ENCODE measurements at places on chromosomes 6 and 20. TPM values are rescaled to one million over a fixed set of nuclear protein-coding genes. Genes with fewer than 3 reads are reported as not detected.

DNA sequence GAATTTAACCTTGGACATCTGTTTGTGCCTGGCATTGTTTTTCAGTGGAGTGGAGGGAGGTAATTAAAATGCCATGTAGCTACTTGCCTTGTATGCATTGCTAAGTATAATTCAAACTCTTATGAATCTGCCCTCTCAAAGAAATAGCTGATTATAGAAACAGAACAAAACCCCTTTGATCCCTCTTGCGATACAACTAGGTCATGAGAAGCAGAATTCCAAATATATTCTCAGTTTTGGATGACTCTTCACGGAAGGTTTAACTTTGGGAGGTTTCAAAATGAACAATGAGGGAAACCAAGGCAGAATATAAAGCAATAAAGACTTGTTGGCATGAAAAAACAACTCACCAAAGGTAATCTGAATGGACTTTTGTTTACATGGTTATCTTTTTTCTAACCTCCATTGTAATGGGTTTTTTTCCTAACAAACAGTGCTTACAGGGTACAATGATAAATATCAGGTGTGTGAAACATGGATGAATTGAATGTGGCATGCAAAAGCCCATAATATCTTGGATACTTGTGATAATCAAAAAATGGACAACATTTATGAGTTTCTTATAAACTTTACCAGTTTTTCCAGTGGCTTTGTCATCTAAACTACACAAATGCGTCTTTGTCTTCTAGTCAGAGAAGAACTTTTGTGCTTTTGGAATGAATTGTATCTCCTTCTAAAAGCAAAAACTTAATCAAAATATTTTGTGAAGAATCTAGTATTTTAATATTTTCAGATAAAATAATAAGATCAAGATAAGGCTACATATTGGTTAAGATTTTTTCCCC, 15.7 kb upstream of the HEY2 start:
- no peak for DNase-seq

Gene C6orf58
- total RNA-seq = not detected

DNA sequence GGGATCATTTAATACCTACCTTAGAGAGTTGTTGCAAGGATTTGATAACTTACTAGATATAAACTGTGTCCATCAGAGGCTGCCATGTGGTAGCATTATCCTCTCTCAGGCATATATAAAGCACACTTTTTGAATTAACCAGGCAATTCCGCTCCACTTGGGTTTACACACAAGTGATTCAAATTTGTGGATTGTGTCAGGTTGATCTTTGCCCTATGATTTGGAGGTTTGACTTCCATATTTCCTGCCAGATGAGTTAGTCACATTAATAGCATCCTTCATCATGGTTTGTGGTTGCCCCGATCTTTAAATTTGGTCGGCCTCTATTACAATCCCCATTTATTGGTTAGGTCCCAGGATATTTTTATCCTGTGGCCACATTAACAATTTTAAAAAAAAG, 44.8 kb upstream of the CTAGE9 start:
- no peak for DNase-seq

DNA sequence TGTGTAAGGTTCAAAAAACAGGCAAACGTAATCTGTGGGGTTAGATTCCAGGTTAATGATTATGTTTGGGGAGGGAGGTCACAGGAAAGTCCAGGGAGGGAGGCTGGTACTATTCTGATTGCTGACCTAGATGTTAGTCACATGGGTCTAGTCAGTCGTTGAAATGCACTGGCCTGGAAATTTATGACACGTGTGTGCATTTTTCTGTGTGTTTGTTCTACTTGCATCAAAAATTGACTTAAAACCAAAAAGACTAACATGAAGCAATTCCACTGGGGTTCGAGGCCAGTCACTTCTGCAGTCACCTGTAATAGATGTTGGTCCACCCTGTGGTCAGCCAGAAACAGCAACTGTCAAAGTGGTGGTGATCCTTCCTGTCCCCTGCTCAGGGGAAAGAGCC, 104.2 kb upstream of the MLN start:
- DNase-seq = no peak

DNA sequence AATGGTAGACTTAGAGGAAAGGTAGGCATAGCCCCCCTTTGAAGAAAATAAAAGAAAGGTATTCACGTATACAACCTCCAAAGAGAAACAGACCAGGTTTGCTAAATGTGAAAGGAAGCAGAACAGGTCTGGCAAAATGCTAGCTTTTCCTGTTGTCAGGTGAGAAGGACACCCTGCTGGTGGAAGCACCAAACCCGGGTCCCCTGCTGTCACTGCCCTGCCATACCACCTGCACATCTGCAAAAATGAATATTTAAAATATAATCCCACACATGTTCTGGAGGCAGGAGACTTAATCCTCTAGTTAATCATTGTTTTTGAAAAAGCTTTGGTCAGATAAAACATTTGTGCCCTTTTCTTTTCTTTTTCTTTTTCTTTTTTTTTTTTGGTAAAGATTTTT, 48.9 kb upstream of the OLIG3 start:
- no peak for DNase-seq

Gene NTSR1
- 0.05 TPM for total RNA-seq

GRCh38 chr6:29965873-29966601, 23.7 kb downstream of the HLA-A start:
- peak; percentile 69 for DNase-seq

DNA sequence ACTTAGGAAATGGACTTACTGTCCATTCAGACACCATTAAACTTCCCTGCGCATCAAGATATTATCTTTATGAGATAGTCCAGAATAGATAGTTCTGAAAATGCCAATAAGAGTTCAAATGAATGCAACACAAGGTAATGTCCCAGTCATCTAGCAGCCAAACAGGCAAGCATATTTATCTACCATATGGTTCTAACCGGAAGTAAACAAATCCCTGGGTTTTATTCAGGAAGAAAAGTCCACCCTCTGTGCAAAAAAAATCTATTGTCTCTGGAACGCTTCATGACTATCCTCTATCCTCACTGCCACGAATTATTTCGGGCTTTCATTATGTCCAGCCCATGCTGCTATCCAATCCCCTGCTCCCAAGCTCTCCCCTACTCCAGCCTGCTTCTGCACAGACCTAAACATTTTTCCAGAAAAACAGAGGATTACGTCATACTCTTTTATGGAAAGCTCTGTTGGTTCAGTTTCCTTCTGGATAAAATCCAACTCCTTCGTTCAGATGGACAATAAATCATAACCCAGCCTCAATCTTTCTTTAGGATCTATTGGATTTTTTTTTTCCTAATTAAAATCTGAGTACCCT, 11.4 kb downstream of the PPIL6 start:
- DNase-seq = peak; percentile 72

GRCh38 chr20:49851231-49851705, 38.6 kb downstream of the SLC9A8 start:
- DNase-seq = no peak

GRCh38 chr6:153367021-153367420, 235.9 kb upstream of the RGS17 start:
- DNase-seq = no peak

DNA sequence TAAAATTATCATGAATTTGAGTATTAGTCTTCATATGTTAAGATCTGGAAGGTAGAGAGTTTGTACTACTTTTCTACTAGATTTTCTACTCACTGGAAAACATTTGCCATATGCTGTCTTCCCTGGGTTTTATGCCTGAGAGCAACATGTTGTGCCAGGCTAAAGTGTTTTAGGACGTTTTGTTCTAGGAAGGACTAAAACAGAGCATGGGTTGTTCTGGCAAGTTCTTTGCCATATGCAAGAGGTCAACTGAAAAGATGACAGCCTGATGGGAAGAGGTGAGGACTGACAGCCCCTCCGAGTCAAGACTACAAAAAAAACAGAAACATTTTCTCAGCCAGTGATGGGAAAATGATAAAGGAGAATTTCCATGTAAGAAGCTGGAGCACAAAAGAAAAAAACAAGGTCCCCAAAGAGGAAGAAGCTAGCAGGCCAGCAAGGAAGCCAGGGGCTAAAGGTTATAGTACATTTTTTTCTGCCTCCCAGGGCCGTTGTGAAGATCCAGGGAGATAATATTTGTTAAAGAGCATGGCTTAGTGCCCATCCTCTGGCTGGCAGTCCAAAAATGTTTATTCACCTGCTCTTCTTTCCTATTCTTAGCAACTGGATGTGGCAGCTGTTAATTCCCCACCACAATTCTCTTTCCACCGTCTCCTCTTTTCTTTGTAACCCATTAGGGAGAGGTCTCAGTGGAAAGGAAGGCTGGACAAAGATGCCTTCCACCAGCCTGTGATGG, 7.8 kb downstream of the SCGN start:
- no peak for DNase-seq

DNA sequence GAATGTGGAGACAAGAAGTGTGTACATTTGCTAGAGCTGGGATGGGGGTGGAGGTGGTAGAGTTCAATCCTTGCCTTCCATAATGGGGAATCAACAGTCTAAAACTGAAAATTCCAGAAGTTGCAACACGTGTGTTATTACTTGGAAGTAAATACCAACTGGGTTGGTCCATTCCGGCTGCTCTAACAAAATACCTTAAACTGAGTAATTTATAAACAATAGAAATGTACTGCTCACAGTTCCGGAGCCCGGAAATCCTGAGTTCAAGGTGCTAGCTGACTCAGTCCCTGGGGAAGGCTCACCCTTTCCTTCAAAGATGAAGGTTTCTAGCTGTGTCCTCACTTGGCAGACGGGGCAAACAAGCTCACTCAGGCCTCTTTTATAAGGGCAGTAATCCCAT, 59.0 kb downstream of the RIN2 start:
- DNase-seq = peak; percentile 100

GRCh38 chr20:52470561-52470960, 279.0 kb upstream of the ZFP64 start:
- DNase-seq = no peak

Gene VWA7
- 0.34 TPM for total RNA-seq

Gene RPS18
- 1,732 TPM for total RNA-seq

DNA sequence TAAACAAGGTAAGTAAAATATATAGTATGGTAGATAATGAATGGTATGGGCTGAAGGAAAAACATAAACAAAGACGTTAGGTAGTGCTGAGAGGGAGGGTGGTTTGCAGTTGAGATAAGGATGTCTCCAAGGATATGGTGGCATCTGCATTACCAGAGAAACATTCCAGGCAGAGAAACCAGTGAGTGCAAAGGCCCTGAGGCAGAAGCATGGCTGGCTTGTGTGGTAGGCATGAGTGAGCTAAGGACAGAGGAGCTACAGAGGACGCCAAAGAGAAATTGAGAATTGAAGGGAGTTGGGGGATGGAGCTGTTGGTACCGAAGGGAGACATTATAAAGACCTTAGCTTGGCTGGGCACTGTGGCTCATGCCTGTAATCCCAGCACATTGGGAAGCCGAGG, 18.4 kb upstream of the TFAP2A start:
- DNase-seq = no peak

Gene TBPL1
- total RNA-seq = 35.2 TPM

GRCh38 chr20:11047559-11047958, 373.8 kb upstream of the JAG1 start:
- no peak for DNase-seq

- no peak for DNase-seq
Observed at GRCh38 chr20:44390280-44390679, 34.8 kb downstream of the HNF4A start.

Gene AIF1
- not detected for total RNA-seq

- DNase-seq = peak; percentile 80
Observed at GRCh38 chr6:36724514-36725390, 27.1 kb downstream of the RAB44 start.

- DNase-seq = no peak
Observed at GRCh38 chr6:34959224-34959623, 70.2 kb downstream of the ANKS1A start.

GRCh38 chr20:25487306-25487705, 79.8 kb downstream of the GINS1 start:
- DNase-seq = peak; percentile 39

Gene ANGPT4
- not detected for total RNA-seq

DNA sequence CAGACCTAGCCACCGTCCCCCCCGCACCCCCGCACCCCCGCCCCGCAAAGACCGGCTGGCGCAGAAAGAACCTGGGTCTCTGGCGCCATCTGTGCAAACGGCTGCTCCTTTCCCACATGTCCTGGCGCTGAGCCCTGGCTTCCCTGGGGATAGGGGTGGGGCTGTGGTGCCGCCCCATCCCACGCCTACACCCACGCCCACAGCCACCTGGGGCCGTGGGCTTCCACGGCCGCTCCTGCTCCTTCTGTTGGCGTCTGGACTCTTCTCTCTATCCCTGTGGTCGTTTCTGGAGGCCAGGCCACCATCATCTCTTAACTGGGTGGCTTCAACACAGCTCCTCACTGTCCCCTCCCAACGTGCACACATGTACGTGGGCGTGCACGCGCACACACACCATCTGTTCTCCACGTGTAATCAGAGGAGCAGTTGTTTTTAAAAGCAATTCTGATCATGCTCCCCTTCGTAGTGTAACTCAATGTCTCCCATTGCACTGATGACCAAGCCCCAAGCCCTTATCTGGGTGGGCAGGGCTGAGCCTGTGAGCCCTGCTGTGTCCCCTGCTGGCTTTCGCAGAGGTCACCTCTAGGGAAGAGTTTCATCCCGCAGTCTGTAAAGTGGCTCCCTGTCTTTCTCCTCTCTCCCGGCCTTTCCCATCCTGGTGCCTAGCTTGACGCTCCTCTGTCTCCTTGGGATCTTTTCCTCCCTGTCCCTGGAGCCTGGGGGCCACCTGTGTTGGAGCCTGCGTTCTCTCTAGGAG, 31.9 kb upstream of the FAM83D start:
- no peak for DNase-seq

DNA sequence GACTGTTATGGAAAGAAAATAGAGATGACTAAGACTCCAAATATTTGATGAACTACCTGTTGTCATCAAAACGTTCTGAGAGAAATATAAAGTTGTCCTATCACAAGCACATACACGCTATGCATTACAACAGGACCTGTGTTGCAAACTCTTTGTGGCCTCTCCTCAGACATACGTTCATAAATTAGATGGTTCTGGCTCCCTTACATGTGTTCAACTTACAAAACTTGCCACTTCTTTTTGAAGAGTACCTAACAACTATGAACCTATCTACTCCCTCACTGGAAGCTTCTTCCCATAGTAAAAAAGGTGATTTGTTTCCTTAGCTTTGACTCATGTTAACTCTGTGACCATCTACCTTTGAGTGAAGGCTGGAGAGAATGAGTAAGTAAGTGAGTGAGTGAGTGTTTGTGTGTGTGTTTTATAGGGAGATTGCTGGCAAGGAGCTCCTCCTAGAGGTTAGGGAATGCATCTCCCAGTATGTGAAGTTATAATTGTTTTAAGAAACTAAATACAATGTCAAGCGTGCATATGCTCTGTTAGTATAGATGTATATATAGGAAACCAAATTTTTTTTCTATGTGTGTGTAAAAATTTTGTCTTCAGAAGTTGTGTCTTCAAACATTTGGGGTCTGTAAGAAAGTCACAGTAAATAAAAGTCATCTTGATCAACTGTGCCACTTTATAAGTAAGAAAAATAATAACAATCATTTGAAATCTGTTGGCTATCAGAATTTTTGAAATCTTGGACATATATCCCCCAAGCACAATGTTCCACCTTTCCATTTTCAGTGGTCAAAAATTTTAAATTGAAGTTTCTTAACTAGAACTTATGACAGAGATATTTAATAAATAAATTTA, 1211.1 kb upstream of the GJE1 start:
- peak; percentile 82 for DNase-seq

DNA sequence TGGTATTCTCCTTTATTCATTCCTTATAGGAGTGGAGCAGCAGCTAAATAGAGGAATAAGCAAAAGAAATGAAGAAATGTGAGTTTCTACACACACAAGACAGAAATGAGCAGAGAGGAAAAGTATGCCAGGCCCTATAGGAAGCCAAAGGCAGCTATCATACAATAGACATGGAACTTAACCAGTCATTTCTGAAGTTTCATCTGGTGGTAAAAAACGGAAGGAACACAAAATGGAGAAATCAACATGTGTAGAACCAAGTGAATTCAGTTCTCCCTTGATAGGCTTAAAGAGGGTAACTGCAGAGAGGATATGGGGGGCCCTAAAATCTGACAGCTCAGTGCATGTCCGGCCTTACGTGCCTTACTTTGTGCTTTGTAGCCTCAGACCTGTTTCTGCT, 44.6 kb downstream of the TSBP1 start:
- DNase-seq = no peak
